Neural crest cell (in vitro differentiated cells): ENCODE measurements at places on chromosomes 2 and 18.
A peak's percentile ranks its signal among the peaks of the same experiment; 100 is the strongest.

- DNase-seq, result no peak
Measured at GRCh38 chr2:189327879-189328847, 113.1 kb upstream of the WDR75 start.

GRCh38 chr2:180524499-180524898 lies 455.9 kb upstream of the UBE2E3 start:
- no peak for DNase-seq

GRCh38 chr2:86700690-86701089 lies 19.4 kb upstream of the RMND5A start:
- no peak for DNase-seq

- no peak for DNase-seq
Measured at GRCh38 chr2:158723921-158724802, 71.0 kb upstream of the DAPL1 start.

GRCh38 chr2:137937778-137938177 lies 26.5 kb upstream of the HNMT start:
- no peak for DNase-seq

- no peak for DNase-seq
Measured at GRCh38 chr2:218402491-218402901, 2.8 kb downstream of the CTDSP1 start.

- no peak for DNase-seq
Measured at GRCh38 chr18:28045880-28046279, 131.1 kb downstream of the CDH2 start.

GRCh38 chr18:10033016-10033399 lies 119.2 kb downstream of the VAPA start:
- no peak for DNase-seq

- no peak for DNase-seq
Measured at GRCh38 chr2:233063976-233064411, 3.9 kb downstream of the INPP5D start.

DNA sequence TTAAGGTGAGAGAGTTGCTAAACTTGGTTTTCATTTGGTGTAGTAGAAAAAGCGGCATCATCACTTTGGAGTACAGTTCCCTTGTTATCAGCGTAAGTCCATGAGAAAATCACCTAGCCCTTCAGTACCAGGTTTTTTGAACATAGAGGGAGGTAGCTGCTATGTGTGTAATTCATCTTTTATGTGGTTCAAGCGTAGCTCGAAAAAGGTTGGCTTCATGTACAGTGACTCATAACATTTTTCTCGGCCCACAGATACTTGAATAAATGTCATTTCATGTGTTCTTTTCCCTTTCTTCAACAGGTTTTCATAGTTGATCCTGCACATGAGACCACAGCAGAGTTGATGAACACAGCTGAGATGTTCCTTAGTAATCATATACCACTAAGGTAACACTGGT lies 43.6 kb downstream of the UGGT1 start:
- no peak for DNase-seq

DNA sequence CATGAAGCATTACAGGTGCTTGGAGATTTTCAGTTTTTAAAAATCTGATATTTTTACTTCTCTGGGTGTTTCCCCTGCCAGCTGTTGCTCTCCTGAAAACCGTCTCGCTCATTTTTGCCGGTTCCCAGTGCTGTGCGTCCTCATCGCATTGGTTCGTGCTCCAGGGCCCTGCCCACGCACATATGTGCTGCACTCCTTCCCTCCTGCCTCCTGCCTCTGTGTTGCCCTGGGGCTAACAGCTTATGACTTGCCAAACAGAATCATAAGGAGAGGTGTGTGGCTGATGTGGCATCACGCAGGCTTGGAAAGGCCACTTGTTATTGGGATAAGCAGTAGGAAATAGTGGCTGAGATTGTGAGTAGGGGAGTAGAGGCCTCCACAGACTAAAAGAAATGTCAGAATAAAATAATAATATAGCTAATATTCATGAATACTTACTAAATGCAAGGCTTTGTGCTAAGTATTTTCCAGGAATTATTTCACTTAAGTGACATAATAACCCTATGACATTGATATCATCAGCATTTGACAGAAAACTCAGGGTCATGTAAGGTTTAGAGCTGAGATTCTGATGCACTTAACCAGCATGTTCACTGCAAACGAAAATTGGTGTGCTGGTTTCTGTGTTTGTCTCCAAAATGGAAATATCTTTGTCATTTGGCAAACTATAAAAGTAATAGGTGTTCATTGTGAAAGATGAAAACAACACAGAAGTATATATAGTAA lies 53.5 kb downstream of the SLC4A1AP start:
- DNase-seq, result no peak

DNA sequence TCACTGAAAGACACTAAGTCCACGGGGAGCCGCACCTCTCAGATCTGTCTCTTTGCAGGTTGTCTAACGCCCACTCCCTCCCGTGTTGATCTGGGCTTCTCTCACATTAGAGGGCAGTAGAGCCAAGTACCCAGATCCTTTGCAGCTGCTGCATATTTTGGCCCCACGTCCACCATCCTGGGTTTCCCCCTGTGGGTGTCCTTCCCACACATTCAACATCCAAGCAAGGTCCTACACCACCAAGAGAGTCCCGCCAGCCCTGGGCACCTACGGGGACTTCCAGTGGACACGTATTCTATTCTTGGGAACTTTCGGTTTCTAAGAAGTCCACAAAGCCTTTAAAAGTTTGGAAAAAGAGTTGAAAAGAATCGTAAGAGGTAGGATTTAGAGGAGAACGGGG lies 116.6 kb downstream of the ATL2 start:
- DNase-seq, result no peak

DNA sequence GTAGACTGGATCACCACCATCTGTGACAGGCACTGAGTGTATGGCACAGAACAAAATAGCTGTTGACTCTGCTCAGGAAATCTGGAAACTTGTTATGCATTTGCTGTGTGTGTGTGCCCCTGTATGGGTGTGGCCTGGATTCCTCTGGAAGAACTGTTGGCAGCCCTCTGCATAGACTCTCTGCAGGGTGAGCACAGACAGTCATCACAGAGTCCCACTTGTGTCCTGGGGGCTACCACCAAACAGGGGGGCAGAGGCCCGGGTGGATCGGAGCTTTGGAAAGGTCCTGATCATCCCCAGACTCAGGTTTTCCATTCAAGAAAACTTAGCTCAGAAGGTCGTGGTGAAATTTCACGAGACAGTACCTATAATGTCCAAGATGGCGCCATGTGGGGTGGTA lies 258.6 kb downstream of the SOX11 start:
- DNase-seq, result no peak

- no peak for DNase-seq
Measured at GRCh38 chr2:43251171-43251731, 24.8 kb upstream of the ZFP36L2 start.

GRCh38 chr18:43022874-43023273 lies 92.6 kb downstream of the RIT2 start:
- no peak for DNase-seq

GRCh38 chr2:174327841-174328113 lies 7.0 kb upstream of the SP9 start:
- DNase-seq, result no peak

DNA sequence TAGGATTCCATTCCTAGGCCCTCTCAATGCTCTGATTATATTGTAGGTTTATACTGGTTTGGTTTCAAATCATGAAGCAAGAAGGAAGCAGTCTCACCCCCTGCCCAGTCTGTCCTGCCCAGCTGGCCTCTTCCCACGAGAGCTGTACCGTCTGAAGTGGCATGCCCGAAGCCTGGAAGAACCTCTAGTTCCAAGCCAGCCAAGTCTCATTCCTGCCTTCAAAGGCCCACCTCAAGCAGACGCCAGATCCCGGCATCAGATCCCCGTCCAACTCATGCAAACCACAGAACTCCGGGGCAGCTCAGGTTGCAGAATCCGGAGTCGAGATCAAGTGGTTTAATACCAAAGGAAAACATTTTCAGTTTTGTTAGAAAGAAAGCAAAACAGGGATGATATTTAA lies 234.4 kb downstream of the LPIN1 start:
- no peak for DNase-seq

DNA sequence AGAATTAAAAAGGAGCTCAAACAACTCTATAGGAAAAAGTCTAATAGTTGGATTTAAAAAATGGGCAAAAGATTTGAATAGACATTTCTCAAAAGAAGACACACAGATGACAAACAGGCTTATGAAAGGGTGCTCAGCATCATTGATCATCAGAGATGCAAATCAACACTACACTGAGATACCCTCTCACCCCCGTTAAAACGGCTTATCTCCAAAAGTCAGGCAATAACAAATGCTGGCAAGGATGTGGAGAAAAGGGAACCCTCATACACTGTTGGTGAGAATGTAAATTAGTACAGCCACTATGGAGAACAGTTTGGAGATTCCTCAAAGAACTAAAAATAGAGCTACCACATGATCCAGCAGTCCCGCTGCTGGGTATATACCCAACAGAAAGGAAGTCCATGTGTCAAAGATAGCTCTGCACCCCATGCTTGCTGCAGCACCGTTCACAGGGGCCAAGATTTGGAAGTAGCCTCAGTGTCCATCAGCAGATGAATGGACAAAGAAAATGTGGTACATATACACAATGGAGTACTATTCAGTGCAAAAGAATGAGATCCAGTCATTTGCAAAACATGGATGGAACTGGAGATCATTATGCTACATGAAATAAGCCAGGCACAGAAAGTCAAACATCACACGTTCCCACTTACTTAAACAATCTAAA lies 46.7 kb upstream of the B3GNT7 start:
- no peak for DNase-seq

GRCh38 chr2:64522843-64523428 lies 1.2 kb upstream of the AFTPH start:
- DNase-seq, result peak; percentile 57

GRCh38 chr2:106561356-106561755 lies 74.2 kb downstream of the CD8B2 start:
- DNase-seq, result no peak

- no peak for DNase-seq
Measured at GRCh38 chr2:196535742-196536141, 103.8 kb upstream of the CCDC150 start.

DNA sequence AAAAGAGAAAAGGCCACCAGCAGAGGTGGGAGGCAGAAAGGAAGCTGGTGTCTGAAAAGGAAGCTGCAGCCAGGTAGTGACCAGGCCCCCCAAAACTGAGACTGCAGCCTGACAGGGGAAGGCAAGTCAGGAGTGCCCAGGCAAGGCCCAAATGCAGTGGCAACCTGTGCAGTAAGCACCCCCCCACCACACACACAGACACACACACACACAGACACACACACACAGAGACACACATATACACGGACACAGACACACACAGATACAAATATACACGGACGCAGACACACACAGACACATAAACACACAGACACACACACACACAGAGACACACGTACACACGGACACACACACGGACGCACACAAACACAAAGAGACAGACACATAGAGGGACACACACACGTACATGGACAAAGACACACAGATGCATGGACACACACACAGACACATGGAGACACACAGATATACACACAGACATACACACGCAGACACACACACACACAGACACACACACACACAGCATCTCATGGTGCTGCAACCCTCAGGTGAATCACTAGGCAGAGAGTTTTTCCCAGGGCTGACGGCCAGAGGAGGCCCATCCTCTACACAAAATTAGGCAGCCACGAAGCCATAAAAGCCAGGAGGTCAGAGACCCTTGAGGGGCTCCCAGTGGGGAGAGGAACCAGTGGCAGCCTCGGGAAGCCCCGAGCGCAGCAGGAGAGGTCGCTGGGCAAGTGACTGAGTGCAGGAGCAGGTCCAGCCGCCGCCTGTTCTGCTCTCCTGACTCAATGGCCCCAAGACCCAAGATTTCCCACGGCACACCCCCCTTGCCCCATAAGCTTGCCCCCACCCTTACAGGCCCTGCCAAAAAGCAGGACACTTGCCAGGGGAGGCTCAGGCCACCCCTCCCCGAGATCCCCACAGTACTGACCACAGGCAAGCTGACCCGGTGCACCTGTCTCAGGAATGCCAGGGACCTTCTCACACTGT lies 6.3 kb downstream of the SDC1 start:
- DNase-seq, result no peak
